ENCODE measurements at places on chromosomes 4 and X.

GRCh38 chr4:71830497-71831190 lies 46.8 kb upstream of the GC start:
- no peak for DNase-seq

GRCh38 chr4:48255072-48255958 lies 14.3 kb downstream of the TEC start:
- DNase-seq: no peak

GRCh38 chr4:82811838-82812341 lies 13.3 kb upstream of the SCD5 start:
- no peak for DNase-seq

GRCh38 chrX:13829983-13830382 lies 13.1 kb upstream of the GPM6B start:
- no peak for DNase-seq

DNA sequence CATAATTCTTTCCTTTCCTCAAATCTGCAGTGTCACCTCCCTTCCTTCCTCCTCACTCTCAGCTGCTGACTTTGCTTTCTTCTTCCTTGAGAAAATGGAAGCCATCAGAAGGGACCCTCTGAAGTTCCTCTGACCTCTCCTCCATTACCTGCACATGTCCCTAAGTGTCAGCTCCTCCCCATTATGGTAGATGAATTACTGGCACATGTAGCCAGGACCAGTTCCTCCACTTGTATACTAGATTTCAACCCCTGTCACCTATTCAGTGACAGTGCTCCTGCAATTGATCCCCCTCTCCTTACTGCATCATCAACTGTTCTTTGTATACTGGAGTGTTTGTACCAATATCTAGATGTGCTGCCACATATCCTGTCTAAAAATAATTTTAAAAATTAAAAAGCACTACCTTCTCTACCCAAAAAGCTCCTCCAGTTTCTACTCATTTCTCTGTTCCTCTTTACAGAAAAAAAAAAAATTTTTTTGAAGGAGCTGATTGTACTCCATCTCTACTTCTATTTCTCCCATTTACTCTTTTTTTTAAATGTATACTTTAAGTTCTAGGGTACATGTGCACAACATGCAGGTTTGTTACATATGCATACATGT lies 78.6 kb downstream of the CLCN5 start:
- DNase-seq: no peak

DNA sequence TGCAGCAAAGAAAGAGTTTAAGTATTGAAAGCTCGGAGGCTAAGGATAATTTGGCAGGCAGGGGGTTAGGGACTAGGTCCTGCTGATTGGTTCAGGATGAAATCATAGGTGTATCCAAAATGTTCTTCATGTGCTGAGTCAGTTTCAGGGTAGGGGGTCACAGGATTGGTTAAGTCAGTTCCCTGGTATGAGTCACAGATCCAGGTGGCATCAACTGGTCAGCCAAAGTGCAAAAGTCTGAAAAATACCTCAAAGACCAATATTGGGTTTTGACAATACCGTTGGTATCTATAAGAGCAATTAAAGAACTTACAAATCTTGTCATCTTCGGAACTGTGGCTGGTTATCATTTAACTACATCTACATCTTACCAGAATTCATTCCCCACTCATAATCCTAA lies 25.6 kb upstream of the PRDM8 start:
- DNase-seq: no peak

DNA sequence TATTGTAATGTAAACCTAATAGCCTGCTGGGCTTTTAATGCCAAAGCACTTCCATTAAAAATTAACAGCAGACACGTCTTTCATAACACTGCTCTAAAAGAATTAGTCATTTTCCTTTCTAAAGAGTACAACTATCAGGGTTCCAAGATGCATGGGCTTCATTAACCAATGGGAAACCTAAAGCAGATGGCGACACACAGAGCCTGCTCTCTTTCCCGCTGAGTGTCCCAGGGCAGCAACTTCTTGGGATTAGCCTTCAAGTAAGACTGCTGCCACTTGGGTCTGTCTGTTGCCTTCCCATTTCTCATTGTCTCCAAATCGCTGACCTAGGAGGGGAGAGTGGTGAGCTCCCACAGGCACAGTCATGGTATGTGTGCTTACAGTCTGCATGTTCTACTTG lies 14.0 kb upstream of the PHKA2 start:
- DNase-seq: no peak

DNA sequence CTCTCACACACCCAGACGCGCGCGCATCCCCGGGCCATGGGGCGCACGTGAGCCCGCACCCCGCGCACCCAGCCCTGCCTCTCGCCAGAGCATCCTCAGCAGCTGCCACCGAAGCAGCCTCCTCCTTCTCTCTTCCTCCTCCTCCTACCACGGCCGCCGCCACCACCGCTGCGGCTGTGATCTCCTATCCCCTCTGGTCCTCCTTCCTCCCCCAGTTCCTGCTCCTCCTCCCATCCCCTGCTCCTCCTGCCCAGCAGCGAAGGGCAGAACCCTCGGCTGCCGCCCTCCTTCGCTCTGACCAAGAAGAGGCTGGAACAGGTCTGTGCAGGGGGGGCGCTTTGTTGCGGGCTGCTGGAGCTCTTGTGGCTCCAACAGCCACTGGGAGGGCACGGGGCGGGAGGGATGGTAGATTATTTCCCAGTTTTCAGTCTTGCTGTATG lies 148.7 kb upstream of the CHRDL1 start:
- DNase-seq: no peak

DNA sequence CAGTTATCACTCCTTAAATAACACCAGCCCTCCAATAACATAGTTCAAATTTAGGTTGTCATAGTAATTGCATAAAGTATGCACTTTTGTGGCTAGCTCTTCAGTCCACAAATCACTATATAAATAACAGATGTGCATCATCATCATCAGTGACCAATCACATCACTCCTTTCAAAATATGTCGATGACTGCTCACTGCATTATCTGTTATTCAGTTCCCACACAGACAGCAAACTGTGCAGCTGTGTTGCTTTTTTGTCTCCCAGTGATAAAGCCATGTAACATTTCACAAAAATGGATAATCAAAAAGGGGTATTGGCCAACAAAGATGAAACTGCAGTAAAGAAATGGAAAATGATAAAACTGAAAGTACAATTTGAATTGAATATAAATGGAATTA lies 205.4 kb downstream of the DCLK2 start:
- DNase-seq: no peak

- DNase-seq: no peak
These were observed at the start of gene SPATA18 for GRCh38 chr4:52051213-52051614. Gene SPATA18 (plus strand): TSS chr4:52051304. CDS start chr4:52051705, 401 bp downstream.

DNA sequence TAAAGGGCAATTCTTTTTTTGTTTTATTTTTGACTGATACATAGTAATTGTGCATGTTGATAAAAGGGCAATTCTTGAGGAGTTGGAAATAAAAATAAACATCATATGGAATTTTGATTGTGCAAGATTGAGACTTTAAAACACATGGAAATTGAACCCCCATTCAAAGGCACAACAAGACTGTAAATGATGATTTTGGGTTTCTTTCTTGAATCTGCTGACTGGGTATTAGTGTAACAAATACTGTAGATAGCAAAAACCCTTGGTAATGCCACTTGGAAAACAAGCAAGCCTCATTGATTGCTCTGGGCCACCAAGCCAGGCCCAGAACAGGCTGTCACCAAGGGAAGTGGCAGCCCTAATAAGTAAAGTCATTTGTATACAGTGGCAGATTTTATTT lies 73.0 kb upstream of the ANXA3 start:
- DNase-seq: no peak

DNA sequence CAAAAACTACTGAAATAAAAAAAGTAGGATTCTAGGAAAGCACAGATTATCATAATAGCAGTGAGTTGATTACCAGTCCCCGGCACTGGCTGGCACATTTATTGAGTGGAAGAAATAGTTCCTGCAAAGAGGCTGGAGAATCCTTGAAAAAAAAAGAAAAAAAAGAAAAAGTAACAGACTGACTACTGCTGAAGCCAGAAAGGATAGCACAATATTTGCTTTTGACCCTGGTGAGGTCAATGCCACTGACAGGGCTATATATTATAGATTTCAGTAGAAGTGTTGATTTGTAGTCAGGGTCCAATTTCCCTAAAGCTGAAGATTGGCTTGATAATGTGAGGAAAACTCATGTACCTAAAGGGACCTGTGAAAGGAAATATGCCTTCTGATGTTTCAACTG lies 64.7 kb downstream of the NDNF start:
- DNase-seq: no peak

- DNase-seq: no peak
These were observed 74.3 kb downstream of the NPNT start for GRCh38 chr4:105969575-105969974.

DNA sequence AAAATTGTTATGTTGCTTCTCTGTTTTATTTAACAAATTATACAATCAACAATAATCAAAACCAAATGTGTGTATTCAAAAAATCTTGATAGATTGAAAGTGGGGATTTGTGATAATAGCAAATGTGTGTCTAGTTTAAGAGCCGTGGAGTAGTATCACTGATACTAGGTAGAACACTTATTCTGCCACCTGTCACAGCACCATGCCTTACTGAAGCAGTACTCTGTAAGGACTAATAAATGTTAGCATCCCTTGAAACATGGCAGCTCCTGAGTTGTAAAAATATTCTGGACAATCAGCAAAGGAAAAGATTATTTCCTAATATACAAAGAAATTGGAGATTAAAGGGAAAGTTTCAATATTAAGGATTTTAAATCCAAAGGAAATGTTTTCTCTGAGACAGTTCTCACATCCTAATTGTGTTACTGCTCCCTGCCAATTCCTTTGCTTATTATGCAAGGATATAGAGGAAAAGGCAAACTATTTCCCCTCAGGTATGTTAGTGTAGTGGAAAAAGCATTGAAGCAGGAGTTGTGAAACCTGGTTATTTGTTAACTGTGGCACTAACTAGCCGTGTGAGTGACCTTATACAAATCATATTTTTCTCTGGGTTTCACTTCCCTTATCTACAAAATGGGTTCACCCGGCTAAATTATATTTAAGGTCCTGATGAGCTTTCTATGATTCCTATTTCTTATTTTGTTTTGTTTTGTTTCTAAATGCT lies 303.1 kb downstream of the ARHGAP24 start:
- no peak for DNase-seq

DNA sequence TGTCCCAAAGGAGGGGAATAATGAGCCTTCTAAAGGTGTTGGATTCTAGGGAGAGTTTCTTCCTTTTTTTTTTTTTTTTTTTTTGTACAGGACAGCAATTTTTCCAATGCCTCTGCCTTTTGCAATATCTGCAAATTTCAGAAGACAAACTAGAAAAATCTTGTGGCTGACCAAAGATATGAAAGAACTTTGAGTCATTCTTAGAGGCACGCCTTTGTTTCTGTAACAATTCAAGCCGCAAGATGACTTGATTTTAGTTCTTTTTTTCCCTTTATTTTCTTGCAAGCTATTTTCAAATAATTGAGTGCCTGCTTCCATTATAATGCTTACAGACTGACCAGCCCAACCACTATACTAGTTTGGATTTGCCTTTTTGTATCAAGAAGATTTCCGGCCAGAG lies 47.6 kb upstream of the UXT start:
- DNase-seq: no peak

- DNase-seq: no peak
These were observed 193.0 kb upstream of the C1QTNF7 start for GRCh38 chr4:15234856-15235126.

- DNase-seq: no peak
These were observed 127.3 kb upstream of the AMOT start for GRCh38 chrX:112967903-112968302.

GRCh38 chr4:76950956-76951671 lies 1.6 kb downstream of the SEPTIN11 start:
- no peak for DNase-seq

DNA sequence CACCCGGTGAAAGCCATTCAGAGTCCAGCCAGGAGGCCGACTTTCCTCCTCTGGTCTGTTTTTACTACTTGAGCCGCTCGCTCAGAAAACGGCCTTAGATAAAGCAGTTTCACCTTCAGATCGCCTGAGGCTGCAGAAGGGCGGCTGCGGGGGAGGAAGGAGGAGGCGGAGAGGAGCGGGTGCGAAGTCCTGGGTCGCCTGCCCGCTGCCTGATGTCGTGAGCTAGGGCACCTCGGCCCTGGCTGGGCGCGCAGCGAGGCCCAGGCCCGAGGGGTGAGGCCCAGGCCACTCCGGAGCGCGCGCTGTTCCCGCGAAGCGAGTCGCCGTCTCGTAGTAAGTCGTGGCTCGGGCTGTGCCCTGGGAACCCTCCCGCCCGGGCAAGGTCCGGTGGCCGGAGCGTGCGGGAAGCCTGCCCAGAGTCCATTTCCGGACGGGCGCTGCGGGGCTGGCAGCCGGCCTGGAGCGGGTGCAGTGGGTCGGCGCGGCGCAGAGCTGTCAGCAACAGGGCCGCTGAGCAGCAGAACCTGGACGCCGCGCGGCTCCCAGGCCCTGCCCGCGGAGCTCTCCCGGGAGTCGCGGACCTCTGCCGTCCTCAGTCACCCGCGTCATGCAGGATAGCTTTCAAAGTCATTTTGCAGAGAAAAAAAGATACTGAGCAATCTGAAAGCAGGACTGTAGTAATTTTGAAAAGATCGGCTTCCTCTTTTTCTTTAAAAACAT lies 18.6 kb downstream of the TRIM2 start:
- no peak for DNase-seq

DNA sequence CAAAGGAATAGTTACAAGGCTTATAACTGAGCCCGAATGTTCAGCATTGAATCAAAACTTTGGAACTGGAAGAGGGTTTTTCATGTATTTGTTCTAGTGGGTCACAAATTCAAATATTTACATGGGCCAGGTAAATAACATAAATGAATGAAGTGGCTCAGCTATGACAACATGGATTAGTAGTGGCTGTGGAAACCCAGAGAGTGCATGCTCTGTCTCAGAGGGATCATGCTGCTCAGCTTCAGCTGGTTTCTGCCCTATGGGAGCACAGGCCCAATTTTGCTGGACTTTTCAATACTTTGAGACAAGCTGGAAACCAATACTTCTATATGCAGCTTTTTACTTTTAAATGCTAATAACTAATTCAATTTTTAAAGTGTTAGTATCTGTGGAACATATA lies 394.0 kb upstream of the TEX13C start:
- no peak for DNase-seq

DNA sequence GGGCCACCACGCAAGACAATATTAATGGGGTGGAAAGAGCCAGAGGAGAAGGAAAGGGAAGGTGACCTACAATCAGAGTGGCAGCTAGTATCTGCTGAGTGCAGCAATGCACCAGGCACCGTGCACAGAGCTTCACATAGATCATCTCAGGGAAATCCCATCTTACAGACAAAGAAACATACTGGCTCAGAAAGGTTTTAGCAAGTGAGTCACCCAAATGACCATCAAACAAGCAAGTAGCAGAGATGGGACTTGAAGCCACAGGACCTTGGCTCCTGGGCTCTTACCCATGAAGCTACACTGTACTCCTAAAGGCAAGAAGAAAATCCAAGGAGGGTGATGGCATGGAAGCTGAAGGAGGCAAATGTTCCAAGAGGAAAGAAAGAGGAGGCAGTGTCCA lies 6.8 kb downstream of the ANXA5 start:
- no peak for DNase-seq

- DNase-seq: no peak
These were observed 136.2 kb downstream of the KIT start for GRCh38 chr4:54793856-54794422.

Measured in stimulated activated CD8-positive, alpha-beta memory T cell treated with anti-CD3 and anti-CD28 coated beads, Interleukin-7, amount 100 ng/mL, for 24 hours (primary cell).